ENCODE measurements at places on chromosomes 5 and 9. TPM values are rescaled to one million over a fixed set of nuclear protein-coding genes. Genes with fewer than 3 reads are reported as not detected.
A peak's percentile ranks its signal among the peaks of the same experiment; 100 is the strongest.

PTBP3 gene
- total RNA-seq: 156 TPM

PAEP gene
- total RNA-seq: not detected

FAXDC2 gene
- total RNA-seq: not detected

CAMK4 gene
- total RNA-seq: 82.7 TPM

CNTNAP3 gene
- total RNA-seq: not detected

GRM6 gene
- total RNA-seq: not detected

IL9 gene
- not detected for total RNA-seq

CCIN gene
- 0.13 TPM for total RNA-seq

CDC23 gene
- total RNA-seq: 34.1 TPM

ASS1 gene
- total RNA-seq: 1.8 TPM

OR1Q1 gene
- total RNA-seq: not detected

URM1 gene
- 78.9 TPM for total RNA-seq

TAF11L10 gene
- not detected for total RNA-seq

CDH12 gene
- total RNA-seq: not detected

DTWD2 gene
- 3.3 TPM for total RNA-seq

SEPTIN8 gene
- 35.3 TPM for total RNA-seq

SLC6A19 gene
- total RNA-seq: not detected

PCDHGB2 gene
- total RNA-seq: 0.13 TPM

LCNL1 gene
- not detected for total RNA-seq

FCN1 gene
- total RNA-seq: not detected

DNA sequence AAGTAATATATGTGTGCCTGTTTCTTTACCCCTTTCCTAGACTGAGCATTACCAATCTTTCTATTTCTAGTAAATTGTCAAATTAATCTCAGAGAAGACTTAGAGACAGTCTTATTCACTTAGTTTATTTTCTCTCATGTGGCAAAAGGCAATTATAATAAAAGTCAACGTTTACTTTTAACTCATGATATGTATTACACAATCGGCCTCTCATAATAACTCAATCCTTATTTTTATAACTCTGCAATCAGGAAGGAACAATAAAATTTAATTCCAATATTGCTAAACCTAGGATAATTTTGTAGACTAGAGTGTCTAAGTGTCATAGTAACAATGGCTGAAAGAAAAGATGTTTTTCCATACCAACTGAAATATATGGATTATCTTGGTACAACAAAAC, 214.6 kb downstream of the PDE4D start:
- no peak for DNase-seq

DNA sequence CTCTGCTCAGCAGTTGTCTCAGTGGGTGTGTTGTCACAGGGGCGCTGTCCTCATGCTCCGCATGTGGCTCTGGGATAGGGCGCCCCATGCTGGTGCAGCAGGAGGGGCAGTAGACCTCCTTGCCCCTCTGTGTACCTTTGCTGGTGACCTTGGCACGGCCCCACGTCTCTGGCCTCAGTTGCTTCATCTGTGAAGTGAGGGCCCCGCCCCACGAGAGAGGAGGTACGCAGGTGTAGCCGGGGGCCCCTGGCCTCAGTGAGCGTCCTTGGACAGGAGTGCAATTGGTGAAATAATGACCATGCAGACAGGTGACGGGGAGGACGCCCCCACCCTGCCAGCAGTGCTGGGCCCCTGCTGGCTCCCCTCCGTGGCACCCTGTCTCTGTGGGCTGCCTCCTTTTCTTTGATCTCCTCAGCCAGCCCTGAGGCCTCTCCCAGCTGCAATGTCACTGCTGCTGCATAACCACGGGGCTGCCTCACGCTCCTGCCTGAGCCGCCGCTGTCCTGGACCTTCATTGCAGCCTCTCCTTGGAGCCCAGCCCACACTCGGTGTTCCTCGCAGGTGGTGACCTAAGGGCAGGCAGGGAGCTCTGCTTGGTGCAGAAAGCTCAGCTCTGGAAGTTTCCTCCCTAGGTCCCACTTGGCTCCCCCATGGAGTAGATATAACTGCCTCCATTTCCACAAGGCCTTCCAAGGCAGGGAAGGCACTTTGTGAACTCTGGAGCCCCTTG, 57.3 kb downstream of the PHF2 start:
- DNase-seq: no peak

- DNase-seq: peak; percentile 87
These were observed 2.4 kb downstream of the SMARCA2 start for GRCh38 chr9:2017331-2018161.

- DNase-seq: no peak
These were observed 209.8 kb downstream of the BRINP1 start for GRCh38 chr9:119159386-119159785.

DNA sequence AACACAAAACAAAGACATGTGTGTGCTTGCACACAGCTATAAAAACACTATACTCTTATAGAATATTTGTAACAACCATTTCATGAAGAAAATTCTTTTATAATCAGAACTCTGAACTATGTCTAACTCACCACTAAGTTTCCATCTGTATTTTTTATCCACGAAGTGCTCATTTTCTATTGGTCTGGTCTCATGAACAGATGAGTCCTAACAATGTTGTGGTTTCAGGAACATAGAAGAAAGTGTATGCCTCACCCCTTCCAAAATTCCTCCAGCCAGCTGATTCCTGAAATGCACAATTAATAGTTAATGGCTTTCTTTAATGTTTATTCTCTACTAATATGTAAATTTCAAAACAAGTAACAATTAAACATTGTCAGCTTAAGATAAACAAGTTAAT, 325.3 kb upstream of the GRAMD2B start:
- no peak for DNase-seq

DNA sequence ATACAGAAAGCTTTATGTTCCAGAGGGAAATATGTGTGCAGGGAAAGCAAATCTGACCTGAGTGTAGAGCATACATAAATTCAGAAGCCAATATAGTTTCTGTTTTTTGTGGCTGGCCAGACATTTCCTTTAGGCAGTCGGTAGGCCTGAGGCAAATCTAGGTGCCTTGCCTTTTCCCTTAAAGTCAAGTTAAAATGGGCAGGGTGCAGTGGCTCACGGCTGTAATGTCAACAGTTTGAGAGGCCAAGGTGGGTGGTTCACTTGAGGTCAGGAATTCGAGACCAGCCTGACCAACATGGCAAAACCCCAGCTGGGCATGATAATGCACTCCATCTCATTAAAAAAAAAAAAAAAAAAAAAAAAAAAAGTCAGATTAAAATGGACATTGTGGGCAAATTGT, 31.2 kb downstream of the PHAX start:
- no peak for DNase-seq

DNA sequence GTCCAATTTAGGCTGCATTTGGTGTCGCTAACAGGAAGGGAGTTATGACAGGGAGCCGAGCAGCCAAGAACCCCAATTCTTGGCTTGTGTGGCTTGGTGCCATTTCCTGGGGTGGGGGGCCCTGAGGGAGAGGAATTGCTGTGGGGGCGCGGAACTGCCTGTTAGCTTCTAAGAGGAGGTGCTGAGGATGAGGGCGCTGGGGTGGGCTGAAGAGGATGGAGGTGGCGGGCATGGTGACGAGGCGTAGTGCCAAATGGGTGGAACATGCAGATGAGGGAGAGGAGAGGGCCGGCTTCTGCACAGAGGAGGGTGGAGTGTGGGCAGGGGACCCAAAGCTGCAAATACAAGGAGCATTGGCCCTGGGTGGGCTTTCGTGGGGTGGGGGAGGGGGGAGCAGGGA, 27.9 kb downstream of the IER5L start:
- no peak for DNase-seq

GRCh38 chr5:140049205-140049604, 6.1 kb upstream of the NRG2 start:
- no peak for DNase-seq

GRCh38 chr5:148970228-148970627, 92.6 kb downstream of the SH3TC2 start:
- no peak for DNase-seq

DNA sequence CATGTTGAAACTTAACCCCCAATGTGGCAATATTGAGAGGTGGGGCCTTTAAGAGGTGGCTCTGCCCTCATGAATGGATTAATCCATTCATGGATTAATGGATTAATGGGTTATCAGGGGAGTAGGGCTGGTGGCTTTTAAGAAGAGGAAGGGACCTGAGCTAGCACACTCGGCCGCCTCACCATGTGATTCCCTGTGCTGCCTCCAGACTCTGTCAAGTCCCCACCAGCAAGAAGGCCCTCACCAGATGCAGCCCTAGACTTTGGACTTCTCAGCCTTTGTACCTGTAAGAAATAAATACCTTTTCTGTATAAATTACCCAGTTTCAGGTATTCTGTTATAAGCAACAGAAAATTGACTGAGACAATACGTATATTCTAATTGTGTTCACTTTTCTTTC, 272.2 kb upstream of the DMRT1 start:
- no peak for DNase-seq

GRCh38 chr9:92242260-92243136, 51.0 kb downstream of the IARS1 start:
- no peak for DNase-seq

GRCh38 chr5:168006456-168007130, 284.9 kb upstream of the WWC1 start:
- DNase-seq: no peak

DNA sequence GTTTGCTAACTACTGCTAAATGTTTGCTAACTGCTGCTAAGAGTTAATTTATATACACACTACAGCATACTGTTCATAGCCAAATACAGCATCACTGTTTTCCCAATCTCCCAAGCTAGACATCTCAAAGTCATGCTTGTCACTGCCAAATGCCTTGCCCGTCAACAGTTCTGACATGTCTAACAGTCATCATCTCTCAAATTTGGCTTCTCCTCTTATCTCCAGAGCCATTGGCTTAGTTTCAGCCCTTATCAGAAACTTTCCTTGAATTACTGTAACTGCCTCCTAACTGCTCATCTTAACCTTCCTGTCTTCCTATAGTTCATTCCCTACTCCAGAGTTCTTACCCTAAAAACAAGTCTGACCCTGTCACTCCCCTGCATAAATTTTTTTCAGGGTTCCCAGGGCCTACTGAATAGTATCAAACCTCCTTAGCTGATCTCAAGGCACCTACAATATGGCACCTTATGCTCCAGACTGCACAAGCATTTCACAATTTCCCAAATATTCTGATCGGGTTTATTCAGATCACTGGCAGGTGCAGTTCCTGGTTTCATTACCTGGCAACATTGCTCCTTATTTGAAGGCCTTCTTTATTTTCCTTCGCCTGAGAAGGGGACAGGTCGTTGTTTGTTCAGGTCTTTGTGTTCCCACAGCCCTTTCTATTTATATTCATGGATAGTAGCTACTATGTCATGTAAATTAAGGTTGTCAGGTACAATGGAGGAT, 55.9 kb upstream of the ANKRD55 start:
- DNase-seq: no peak

GRCh38 chr5:54756796-54757402, 228.5 kb downstream of the ESM1 start:
- no peak for DNase-seq

- no peak for DNase-seq
These were observed 120.2 kb downstream of the ICE1 start for GRCh38 chr5:5542654-5543053.

GRCh38 chr9:70073756-70074155, 30.1 kb downstream of the MAMDC2 start:
- DNase-seq: no peak

- DNase-seq: no peak
These were observed 14.4 kb downstream of the FREM1 start for GRCh38 chr9:14895806-14896205.

GRCh38 chr5:54524704-54525103, 7.1 kb downstream of the SNX18 start:
- no peak for DNase-seq

- no peak for DNase-seq
These were observed 8.6 kb upstream of the PSAT1 start for GRCh38 chr9:78288214-78288892.

DNA sequence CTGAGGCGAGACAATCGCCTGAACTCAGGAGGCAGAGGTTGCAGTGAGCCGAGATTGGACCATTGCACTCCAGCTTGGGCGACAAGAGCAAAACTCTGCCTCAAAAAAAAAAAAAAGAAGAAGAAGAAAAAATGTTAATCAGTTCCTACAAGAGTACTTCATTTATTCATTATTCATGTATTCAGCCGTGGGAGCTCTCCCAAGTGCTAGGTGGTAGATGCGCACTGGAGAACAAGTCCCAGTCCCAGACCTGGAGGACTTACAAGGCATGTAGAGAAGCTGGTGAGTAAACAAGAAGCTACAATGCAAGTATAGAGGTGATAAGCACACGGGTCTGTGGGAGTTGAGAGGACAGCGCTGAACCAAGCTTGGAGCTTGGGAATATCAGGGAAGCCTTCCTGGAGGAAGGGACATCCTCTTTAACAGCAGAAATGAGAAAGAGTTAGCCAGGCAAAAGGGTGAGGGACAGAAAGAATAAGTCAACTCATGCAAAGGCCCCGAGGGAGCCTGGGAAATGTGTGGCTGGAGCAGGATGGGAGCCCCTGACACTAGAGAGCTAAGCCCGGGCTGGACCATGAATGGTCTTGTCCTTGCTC, 17.4 kb upstream of the AQP7 start:
- no peak for DNase-seq

DNA sequence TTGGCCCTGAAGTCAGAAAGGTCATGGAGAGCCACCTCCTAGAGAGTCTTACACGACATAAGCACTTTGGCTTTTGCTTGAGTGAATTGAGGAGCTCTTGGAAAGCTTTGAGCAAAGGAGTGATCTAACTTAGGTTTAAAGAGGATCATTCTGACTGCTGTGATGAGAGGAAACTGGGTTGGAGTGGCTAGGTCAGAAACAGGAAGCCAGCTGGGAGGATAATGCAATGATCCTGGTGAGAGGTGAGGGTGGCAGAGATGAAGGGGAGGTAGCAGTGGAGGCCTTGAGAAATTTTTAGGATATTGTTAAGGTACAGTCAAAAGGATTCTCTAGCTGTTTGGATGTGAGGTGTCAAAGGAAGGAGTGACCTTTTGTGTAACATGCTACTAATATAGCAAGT, 32.2 kb upstream of the ROPN1L start:
- no peak for DNase-seq

GRCh38 chr5:173858670-173859407, 29.3 kb upstream of the CPEB4 start:
- DNase-seq: no peak

DNA sequence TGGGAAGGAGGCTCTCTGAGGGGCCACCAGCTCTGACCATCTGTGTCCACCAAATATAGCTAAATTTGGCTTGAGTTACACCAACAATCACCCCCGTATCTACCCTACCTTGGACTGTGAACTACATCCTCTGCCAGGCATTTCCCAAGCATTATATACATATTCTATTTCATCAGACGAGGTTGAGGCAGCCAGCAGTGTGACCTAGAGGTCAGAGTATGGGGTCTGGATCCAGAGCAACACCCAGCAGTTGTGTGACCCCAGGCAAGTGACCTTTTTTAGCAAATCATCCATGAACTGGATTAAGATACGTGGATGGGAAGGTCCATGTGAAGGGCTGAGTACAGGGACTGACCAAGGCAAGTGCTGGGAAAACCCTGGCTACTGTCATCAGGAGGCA, 180.6 kb downstream of the HSPA4 start:
- no peak for DNase-seq

GRCh38 chr5:80504833-80505232, 16.9 kb downstream of the FAM151B start:
- DNase-seq: no peak

GRCh38 chr5:123080215-123080614, 8.8 kb upstream of the PRDM6 start:
- no peak for DNase-seq
